ENCODE measurements at places on chromosomes 3 and 15.

DNA sequence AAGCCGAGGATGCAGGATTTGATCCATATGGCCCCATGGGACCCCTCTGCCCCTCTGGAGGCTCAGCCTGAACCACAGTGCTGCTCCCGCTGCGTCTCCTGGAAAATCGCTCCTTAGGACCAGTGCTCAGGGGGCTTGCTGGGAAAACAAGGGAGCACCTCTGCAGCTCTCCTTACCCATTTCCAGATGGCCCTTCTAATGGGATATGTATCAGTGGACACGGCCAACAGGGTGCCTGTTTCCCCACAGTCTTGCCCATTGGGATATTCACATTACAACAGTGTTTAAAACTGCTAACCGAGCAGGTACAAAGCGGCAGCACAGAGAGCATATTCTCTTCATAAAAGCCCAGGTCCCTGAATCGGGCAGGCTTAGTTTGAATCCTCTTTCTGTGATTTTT lies 27.1 kb downstream of the TMEM44 start:
- DNase-seq = no peak

DNA sequence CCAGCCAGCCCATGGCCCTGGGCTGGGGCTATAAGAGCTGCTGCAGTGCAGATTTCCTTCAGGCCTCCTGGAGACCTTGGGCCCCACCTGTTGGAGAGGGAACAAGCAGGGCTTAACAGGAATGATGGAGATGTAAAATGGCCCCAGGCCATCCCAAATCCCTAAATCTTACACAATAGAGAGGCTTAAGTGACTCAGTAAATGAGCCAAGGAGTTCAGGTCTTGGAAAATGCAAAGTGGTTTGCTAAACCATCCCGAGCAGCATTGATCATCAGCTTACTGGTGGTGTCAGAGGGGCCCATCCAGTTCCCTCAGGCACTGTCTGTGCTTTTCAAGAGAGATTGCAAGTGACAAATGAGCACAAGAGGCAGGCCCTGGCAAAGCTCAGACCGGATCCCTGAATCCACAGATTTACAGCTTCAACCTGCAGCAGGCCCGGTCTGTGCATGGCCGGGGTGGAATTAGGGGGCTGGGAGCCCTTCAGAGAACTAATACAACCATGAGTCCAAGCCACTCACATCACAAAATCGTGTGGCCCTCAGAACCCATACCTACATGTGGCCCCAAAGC lies 325.4 kb downstream of the UACA start:
- no peak for DNase-seq

DNA sequence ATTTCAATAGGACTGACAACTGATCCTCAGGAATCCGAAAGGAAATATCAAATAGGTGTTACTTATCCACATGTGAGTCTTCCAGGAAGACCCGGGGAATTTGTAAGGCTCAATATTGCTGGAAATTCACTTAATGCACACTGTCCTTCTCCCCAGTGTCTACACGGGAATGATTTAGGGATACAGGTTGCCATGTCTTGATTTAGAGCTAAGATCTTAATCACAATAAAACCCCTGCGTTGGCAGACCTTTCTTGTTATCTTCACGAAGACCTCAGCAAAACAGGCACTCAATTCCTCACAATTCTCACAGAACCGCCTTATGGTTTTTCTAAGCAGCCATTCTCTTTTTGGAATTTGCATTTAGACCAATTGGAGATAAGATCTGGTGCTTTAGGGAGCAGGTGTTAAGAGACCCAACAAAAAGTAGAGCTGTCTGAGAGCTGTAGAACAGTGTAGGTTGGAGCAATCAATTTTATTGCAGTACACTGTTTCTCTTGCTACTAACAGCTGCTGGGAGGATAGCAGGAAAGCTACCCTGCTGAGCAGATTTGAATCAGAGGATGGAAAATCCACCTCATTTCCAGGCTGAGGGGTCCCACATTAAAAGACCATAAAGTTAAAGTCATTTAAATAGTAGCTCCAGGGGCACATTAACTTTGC lies 925.7 kb downstream of the EPHA3 start:
- DNase-seq = no peak

DNA sequence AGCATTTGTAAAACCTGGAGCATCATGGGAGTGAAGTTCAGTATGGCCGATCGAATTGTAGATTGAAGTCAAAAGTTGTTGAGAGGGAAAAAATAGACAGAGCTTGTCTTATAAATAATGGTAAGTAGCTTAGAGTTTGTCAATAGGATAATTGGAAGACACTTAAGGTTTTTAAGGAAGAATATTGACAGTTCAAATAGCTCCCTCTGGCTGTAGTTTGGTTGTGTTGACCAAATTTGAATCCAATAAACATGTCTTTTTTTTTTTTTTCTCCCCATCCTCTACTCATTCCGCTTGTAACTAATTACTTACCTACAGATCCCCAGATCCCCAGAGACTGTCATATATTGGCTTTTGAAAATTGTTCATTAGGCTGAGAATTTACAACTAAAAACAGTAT lies 677.0 kb downstream of the AGBL1 start:
- no peak for DNase-seq

DNA sequence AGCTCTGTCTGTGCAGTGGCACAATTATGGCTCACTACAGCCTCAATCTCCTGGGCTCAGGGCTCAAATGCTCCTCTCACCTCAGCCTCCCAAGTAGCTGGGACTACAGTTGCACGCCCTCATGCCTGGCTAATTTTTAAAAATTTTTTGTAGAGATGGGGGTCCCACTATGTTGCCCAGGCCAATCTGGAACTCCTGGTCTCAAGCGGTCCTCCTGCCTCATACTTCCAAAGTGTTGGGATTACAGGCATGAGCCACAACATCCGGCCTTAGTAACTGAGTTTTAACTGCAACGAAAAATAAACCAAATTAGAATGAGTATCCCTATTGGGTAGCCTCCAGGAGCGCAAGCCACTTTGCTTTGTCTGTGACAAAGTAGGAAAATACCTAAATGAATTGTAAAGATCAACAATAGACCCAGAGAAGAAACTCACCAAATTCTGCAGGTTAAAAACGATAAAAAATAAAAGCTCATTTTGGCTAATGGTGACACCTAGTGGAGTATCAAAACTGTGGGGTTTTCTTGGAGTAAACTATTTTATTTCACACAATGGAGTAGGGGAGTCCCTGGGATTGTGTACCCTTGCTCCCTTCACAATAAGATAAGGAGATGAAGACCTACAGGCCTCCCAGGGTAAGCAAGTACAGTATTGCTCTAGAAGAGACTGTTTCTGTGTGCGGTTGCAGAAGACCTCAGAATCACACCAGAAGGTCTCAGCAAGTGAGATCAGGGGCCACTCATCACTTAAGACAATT lies 21.0 kb upstream of the CA12 start:
- DNase-seq = peak; percentile 29

DNA sequence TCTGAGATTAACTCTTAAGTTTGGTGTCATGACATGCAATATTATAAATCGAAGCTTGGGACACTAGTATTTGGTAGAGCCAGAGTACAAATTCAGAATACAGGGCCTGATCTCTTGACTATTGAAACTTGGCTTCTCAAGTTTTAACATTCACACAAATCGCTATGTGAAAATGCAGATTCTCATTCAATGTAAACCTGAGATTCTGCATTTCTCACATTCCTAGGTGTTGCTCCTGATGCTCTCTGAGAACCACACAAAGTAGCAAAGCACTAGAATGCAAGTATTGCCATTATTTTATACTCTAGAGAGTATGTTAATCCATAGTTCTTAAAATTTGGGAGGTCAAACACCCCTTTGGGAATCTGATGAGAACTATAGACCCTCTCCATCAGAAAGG lies 47.9 kb downstream of the WDR49 start:
- DNase-seq = no peak

- no peak for DNase-seq
Observed at GRCh38 chr3:66182246-66182645, 38.6 kb upstream of the SLC25A26 start.

DNA sequence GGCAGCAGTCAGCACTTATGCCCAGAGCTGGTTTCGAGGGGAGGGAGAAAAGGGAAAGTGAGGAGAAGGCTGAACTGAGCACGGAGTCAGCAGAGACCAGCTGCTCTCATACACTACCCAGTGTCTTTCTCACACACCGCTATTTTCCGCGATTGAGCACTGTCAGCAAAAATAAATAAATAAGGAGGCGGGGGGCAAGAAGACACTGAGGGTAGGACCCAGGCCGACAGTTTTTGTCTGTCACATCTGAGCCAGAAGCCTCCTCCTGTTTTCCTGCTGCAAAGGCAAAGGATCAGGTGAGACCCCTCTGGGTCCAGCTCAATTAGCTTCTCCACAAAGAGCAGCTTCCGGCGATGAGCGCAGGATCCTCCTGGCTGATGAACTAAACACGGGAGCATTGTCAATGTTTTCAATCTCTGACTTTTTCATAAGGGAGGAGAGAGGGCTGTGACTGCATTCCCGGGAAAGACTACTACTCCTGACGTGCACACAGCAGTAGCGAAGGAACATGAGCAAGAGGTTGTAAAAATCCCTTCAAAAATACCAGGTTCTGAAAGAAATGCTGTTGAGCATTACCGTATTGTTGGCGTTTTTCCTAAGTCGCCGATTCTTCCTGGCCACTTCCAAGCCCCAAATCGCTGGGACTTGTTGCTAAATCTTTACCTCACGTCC lies 1.3 kb downstream of the FRMD5 start:
- no peak for DNase-seq

- no peak for DNase-seq
Observed at GRCh38 chr3:155744626-155745324, at the start of gene PLCH1. PLCH1 (minus strand) TSS chr3:155745071; CDS start chr3:155704224, 40,847 bp downstream.

- no peak for DNase-seq
Observed at GRCh38 chr15:72184165-72184811, 13.3 kb downstream of the GRAMD2A start.

DNA sequence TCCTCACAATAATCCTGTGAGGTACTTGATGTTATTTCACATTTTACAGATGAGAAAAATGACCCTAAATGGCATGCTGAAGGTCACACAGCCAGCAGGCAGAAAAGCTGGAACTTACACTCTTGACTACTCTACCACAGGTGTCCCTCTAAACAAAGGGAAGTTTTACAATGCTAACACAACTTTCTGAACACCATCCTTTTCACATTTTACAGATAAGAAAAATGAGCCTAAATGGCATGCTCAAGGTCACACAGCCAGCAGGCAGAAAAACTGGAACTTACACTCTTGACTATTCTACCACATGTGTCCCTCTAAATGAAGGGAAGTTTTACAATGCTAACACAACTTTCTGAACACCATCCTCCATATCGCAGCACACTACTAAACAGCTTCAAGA lies 35.6 kb downstream of the TMCC1 start:
- DNase-seq = no peak

GRCh38 chr15:59060348-59060747 lies 44.6 kb upstream of the CCNB2 start:
- no peak for DNase-seq

- peak; percentile 71 for DNase-seq
Observed at GRCh38 chr3:124409650-124410275, 320.5 kb upstream of the UMPS start.

DNA sequence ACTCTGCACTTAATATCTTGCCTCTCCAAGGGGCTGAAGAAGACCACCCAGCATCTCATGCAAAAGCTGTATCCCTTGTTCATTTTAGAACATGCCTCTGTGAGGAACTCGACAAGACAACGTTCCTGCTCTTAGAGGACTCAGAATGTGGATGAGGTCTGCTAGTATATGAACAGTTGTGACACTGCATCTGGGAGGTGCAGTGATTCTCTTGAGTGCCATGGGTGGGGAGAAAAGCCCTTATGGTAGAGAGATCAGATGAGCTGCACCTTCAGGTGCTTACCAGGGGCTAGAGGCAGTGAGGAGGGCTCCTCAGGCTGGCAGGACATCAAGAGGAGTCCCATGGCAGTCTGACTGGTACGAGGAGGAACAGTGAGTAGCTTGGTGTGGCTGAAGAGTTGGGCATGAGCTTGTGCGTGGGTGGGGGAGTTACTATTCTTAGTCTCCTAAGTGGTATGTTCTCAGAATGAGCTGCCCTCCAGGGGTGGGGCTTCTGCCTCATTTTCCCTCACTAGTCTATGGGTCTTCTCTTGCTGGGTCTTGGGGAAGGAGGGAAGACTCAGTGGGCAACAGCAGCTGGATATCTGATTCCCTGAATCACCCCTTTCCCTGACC lies 56.7 kb upstream of the ATP2B2 start:
- DNase-seq = no peak

GRCh38 chr3:14461006-14461747 lies 58.8 kb downstream of the SLC6A6 start:
- DNase-seq = no peak

GRCh38 chr15:58095415-58095814 lies 29.9 kb upstream of the ALDH1A2 start:
- no peak for DNase-seq

- DNase-seq = no peak
Observed at GRCh38 chr3:69786854-69787253, 47.6 kb downstream of the MITF start.

DNA sequence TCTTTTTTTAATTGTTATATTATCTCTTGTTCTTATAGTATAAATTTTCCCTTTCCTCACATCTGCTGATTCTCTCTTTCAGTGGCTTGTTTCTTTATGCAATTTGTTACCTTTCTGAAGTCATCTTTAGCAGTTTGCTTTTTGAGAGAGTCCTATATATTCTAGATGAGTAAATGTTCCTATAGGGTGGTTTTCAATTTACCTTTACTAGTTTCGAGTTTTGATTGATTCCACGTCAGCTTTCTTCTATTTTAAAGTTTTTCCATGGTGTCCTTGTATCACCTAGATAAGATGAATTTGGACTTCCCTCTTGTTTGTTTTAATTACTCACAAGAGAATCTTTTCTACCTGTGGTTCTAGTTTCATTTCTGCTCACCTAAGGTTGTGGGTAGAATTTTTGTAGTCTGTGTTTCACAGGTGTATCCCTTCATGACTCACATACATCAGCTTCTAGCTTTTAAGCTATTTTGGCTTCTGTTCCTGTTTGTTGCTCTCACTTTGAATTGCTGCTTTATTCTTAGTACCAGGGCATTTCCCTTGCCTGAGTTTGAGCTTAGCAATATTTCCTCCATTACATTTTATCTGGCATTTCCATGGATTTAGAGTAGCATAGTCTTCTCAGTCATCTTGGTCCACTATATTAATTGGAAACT lies 6.4 kb downstream of the TEX9 start:
- no peak for DNase-seq
